Stimulated activated CD4-positive, alpha-beta T cell treated with anti-CD3 and anti-CD28 coated beads, Interleukin-15, amount 100 ng/mL, for 1 hour (primary cell): ENCODE measurements at places on chromosomes 1 and 21.

DNA sequence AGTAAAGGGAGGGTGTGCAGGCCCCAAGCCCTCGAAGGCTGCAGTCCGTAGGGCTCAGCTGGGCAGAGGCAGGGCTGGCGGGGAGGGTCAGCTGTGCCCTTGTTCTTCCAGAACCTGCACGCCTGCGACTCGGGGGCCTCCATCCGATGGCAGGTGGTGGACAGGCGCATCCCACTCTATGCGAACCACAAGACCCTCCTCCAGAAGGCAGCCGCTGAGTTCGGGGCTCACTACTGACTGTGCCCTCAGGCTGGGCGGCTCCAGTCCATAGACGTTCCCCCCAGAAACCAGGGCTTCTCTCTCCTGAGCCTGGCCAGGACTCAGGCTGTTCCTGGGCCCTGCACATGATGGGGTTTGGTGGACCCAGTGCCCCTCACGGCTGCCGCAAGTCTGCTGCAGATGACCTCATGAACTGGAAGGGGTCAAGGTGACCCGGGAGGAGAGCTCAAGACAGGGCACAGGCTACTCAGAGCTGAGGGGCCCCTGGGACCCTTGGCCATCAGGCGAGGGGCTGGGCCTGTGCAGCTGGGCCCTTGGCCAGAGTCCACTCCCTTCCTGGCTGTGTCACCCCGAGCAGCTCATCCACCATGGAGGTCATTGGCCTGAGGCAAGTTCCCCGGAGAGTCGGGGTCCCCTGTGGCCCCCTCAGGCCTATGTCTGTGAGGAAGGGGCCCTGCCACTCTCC lies 13.6 kb upstream of the LRRC3 start:
- DNase-seq: no peak

- no peak for DNase-seq
Observed at GRCh38 chr1:180185281-180185680, 30.6 kb downstream of the QSOX1 start.

DNA sequence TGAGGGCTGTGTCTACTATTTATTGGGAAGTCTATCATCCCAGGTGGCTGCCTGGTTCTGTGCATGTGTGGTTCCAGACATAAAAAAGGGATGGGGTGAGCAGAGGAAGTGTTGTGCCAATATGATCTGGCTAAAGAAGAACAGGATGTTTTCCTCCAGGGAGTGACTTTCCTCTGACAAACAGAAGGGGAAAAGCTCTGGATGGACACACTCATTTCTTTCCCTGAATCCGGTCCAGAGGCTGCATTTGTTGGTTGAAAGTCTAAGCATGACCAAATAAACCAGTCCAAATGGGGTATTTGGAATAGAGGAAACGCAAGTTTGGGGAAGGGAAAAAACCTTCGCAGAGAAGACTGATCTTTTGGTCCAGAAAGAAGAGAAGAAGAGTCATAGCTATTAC lies 12.7 kb downstream of the GREM2 start:
- no peak for DNase-seq

- DNase-seq: no peak
Observed at GRCh38 chr1:167659450-167659849, 29.4 kb downstream of the RCSD1 start.

GRCh38 chr21:32547018-32547417 lies 38.3 kb downstream of the TCP10L start:
- DNase-seq: no peak

- no peak for DNase-seq
Observed at GRCh38 chr1:50214717-50215116, 106.0 kb downstream of the ELAVL4 start.

GRCh38 chr1:224851848-224852261 lies 77.6 kb upstream of the DNAH14 start:
- DNase-seq: no peak

- no peak for DNase-seq
Observed at GRCh38 chr1:28380394-28380793, 10.9 kb downstream of the PHACTR4 start.

GRCh38 chr1:199954699-199955098 lies 72.8 kb upstream of the NR5A2 start:
- no peak for DNase-seq

DNA sequence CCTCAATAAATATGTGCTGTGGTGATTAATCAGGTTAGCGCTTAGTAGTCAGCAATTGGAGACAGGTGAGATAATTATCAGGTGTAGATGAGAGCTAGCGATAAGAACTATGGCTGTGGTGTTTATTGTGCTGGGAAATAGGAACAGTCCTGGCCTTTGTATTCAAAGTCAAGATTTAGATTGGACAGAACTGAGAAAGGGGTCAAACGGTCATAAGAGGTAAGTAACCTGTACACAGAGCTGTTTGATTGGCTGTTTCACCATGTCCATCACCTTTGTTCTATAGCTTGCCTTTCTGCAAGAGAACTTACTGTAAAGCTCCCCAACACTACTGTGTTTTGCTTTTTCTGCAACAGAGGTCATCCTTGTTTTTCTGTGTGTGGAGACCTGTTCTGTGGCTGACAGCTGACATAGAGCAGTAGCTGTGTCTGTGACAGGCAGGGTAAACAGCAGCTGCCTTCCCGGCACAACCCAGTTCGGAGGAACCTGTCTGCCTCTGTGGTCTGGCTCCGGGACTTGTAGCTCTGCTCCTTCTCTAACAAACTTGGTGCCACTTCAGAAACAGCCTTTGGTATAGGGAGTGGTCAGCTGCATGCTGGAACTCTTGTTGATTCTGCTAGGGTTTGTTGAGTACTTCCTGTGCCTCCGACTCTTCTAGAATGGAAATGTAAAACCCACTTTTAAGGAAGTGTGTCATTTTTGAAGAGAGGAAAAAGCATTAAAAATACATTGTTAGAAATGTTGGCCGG lies 21.1 kb upstream of the CDC42 start:
- no peak for DNase-seq

GRCh38 chr1:216935901-216936300 lies 212.7 kb upstream of the ESRRG start:
- DNase-seq: no peak
